CD14-positive monocyte (primary cell): ENCODE measurements at places on chromosomes 6 and 20. TPM values are rescaled to one million over a fixed set of nuclear protein-coding genes. Genes with fewer than 3 reads are reported as not detected.

MAS1 gene
- polyA plus RNA-seq: not detected

AGER gene
- polyA plus RNA-seq: not detected

ZNF343 gene
- polyA plus RNA-seq: 1.3 TPM

COL19A1 gene
- not detected in 2 replicates for polyA plus RNA-seq

ZBTB24 gene
- polyA plus RNA-seq: 3.4 TPM

HM13 gene
- 320 TPM for polyA plus RNA-seq

RCAN2 gene
- not detected in 2 replicates for polyA plus RNA-seq

NHLRC1 gene
- 3.1 TPM for polyA plus RNA-seq

HLA-DQB1 gene
- 638 TPM for polyA plus RNA-seq

ERVFRD-1 gene
- polyA plus RNA-seq: 0.06 TPM

CCDC167 gene
- polyA plus RNA-seq: 20.7 TPM

BMP6 gene
- 0.03 TPM in 1 of 2 replicates, not detected in the other for polyA plus RNA-seq

CHD6 gene
- polyA plus RNA-seq: 5.7 and 13.0 TPM in 2 replicates

ZNF451 gene
- 5.9 and 19.1 TPM in 2 replicates for polyA plus RNA-seq

TREM1 gene
- 105 and 240 TPM in 2 replicates for polyA plus RNA-seq

GPR6 gene
- polyA plus RNA-seq: not detected in 2 replicates

ZDHHC14 gene
- 1.7 and 1.8 TPM in 2 replicates for polyA plus RNA-seq

SLC22A7 gene
- polyA plus RNA-seq: not detected

FOXA2 gene
- not detected in 2 replicates for polyA plus RNA-seq

DLL1 gene
- not detected for polyA plus RNA-seq

TGM3 gene
- polyA plus RNA-seq: not detected

DDX43 gene
- polyA plus RNA-seq: 1.0 TPM

UNC5CL gene
- polyA plus RNA-seq: 1.6 and 2.3 TPM in 2 replicates

RBM38 gene
- polyA plus RNA-seq: 17.8 TPM

AIF1 gene
- polyA plus RNA-seq: 530 and 952 TPM in 2 replicates

PCMTD2 gene
- 26.5 TPM for polyA plus RNA-seq

ABHD16B gene
- polyA plus RNA-seq: 0.14 TPM in 1 of 2 replicates, not detected in the other

POM121L2 gene
- not detected for polyA plus RNA-seq

TMEM74B gene
- polyA plus RNA-seq: not detected

SULF2 gene
- polyA plus RNA-seq: 75.5 TPM

COL12A1 gene
- polyA plus RNA-seq: not detected

APCDD1L gene
- polyA plus RNA-seq: not detected

NR2E1 gene
- not detected in 2 replicates for polyA plus RNA-seq

PKHD1 gene
- not detected in 2 replicates for polyA plus RNA-seq

RSPH9 gene
- 0.05 and 0.06 TPM in 2 replicates for polyA plus RNA-seq
